ENCODE measurements at places on chromosomes 2 and 18.

GRCh38 chr2:20136149-20136548 lies 84.7 kb upstream of the LAPTM4A start:
- no peak for DNase-seq

DNA sequence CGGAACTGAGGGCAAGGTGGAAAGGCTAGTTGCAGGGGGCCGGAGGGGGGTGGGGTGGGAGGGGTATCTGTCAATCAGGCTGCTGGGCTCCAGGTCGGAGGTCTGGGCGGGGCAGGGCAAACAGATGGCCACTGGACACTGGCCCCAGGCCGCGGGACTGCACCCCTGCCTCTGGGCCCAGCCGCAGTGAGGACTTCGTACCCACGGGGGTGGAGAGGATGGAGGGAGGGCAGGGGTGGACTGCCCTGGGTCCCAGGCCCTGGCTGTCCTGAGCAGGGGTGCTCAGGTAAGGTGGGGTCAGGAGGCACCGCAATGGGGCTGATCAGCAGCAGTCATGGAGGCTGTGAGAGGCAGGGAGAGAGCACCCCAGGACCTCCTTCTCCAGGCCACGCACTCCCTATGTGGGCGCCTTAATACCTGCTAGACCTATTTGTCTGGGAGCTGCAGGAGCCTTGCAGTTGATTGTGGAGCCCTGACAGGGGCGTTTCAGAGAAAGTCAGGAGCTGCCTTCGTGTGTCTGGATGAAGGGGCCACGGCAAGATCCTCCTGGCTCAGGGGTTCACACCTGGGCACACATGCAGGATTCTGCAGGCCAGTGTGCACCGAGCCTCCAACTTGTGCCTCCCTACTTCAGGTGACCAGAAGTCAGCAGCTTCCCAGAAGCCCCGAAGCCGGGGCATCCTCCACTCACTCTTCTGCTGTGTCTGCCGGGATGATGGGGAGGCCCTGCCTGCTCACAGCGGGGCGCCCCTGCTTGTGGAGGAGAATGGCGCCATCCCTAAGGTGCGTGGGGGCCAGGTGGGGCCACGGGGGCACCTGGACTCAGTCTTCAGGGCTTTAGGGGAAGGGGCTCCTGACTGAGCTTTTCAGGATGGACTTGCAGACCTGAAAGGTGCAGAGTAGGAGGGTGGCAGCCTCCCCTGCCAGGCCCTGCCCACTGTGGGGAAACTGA lies 1.5 kb downstream of the CTDSP1 start:
- no peak for DNase-seq

- DNase-seq, result no peak
Observed at GRCh38 chr2:17208511-17208910, 309.7 kb downstream of the RAD51AP2 start.

GRCh38 chr2:72883356-72883962 lies 3.7 kb upstream of the SPR start:
- DNase-seq, result peak; percentile 42

GRCh38 chr2:84865181-84865783 lies 15.6 kb downstream of the TRABD2A start:
- DNase-seq, result peak; percentile 68

- no peak for DNase-seq
Observed at GRCh38 chr18:25464227-25464626, 112.3 kb upstream of the ZNF521 start.

DNA sequence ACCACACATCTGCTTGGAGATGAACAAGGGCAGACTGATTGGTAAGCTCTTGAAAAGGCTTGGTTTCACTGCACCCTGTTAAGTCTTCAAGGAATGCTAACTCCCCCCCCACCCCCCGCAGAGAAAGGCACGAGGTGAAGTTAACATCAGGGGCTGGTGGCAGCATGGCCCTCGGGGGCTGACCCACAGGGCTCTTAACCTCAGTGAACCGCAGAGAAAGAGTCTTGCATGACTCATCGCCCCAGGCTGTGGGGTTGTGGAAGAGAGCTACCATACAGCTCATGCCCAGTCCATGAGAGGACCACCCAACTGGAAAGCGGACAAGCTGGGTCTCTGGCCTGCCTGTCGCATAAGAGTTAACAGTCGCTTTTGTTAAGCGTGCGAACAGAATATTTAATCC lies 10.6 kb upstream of the CEP68 start:
- DNase-seq, result no peak

DNA sequence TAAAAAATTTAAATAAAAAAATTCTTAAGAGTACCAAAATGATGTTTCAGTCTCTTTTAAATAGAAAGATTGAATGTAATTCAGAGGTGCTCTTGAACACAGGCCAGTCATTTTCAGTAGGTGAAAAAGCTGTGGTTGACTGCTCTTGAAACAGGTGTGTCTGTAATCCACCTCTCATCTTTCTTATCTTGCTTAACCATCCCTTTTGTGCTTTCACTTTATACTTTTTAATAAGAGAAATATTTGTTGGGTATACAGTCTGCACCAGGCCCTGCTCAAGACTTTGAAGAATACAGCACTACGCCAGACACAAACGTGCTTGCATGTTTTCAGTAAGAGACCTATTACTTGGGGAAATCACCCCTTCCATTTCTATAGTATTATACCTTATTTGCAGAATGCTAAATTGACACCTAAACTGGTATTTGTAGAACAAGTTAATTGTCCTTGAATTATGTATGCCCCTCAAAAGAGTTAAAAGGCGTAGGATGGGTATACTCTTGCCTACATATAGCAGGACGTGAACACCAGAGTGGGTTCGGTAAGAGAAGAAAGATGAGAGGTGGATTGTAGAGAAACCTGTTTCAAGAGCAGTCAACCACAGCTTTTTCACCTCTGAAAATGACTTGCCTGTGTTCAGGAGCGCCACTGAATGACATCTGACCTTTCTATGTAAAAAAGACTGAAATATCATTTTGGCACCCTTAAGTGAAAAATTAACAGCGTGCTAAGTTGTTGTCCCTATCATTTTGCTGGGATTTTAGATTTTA lies 4.0 kb upstream of the RTN4 start:
- no peak for DNase-seq

DNA sequence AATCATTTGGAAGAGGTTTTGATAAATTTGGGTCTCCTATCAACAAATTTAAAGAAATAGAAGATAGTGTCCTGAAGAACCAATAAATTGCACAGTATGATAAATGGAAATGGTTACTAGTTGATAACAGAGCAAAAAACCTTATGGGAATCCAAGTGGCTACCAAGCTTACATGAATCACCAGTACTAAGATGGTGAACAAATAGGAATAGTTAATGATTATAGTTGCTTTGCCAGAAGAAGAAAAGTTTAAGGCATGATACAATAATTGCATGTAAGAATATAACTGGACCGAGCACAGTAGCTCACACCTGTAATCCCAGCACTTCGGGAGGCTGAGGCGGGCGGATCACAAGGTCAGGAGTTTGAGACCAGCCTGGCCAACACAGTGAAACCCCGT lies 19.6 kb upstream of the INO80D start:
- DNase-seq, result no peak

- DNase-seq, result no peak
Observed at GRCh38 chr18:2036086-2036485, 535.2 kb downstream of the METTL4 start.

- DNase-seq, result peak; percentile 37
Observed at GRCh38 chr2:120436885-120437603, 91.1 kb downstream of the INHBB start.

DNA sequence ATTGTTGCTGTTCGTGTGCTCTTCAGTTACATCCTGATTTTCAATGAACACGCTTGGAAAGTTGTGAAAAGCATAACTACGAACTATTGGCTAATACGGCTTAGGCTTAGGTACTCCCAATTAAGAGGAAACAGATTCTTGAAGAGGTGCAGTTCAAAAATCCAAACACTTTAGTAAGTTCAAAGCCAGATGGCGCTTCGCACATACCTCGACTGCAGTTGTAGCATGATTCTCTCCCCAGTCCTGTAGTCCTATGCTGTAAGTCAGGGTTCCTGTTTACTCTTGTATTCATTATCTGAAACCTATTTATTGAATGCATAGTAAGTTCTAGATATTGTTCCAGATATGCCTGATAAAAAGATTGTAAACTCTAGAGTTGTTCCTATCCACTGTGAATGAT lies 165.2 kb downstream of the TRIB2 start:
- DNase-seq, result no peak

- no peak for DNase-seq
Observed at GRCh38 chr2:216559625-216560156, 61.0 kb downstream of the RPL37A start.

- peak; percentile 47 for DNase-seq
Observed at GRCh38 chr2:30266051-30266621, 34.8 kb downstream of the LBH start.

DNA sequence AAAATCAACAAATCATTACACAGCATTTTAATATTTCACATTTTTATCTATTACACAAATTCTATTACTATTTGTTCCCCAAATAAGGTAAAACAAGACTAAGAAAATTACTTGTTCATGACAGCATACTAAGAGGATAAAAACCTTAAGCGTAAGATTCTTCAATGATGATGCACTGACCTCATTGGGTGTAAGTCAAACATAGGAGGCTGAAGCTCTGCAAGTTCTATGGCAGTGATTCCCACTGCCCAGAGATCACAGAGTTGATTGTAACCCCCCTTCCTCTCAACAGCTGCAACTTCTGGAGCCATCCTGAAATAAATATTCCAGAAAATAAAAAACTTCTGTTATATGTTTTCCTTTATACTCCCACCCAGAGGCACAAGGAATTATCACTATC lies 82.2 kb upstream of the CDKL4 start:
- no peak for DNase-seq

GRCh38 chr2:120634533-120634932 lies 101.1 kb upstream of the GLI2 start:
- no peak for DNase-seq

DNA sequence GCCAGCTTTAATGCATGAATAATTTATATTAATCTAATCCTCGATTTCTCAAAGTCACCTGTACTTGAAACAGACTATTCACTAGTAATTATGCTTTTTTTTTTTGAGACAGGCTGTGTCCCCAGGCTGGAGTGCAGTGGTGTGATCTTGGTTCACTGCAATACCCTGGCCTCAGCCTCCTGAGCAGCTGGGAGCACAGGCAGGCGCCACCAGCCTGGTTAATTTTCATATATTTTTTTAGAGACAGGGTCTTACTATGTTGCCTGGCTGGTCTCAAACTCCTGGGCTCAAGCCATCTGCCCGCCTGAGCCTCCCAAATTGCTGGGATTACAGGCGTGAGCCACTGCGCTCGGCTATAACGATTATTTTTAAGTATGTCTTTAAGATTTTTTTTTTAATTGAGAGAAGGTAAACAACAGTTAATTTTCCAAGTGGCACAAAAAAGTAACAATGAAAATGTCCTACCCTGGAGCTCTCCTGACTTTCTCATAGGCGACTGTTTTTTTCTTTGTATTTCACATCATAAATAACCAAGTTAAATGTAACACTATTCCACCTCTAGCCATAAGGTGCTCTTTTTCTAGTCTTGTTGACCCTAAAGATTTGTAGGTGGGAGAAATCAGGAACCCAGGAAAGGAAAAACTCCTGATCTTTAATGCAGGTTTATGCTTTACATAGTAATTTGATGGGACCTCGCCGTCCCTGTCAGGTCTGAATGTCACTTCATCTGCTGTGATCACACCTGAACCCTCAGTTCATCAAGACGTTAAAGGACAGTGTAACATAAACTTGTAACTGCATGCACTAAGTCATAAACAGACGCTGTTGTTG lies 1.3 kb upstream of the ANKRD12 start:
- no peak for DNase-seq

DNA sequence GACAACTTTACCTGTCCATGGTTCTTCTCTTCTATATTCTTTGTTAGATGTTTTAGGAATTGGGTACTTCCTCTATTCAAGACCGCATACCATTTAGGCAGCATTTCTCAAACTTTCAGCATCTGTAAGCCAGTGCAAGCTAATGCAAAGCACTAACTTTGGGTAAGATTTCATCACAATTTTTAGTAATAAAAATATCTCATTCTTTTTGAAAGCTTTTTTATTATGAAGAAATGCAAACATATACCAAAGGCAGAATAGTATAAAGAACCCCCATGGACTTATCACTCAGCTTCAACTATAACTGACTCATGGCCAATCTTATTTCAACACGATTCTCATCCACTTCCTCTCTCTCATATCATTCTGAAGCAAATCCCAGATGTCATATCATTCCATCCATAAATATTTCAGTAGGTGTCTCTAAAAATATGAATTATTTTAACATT lies 32.9 kb downstream of the INO80C start:
- DNase-seq, result no peak

DNA sequence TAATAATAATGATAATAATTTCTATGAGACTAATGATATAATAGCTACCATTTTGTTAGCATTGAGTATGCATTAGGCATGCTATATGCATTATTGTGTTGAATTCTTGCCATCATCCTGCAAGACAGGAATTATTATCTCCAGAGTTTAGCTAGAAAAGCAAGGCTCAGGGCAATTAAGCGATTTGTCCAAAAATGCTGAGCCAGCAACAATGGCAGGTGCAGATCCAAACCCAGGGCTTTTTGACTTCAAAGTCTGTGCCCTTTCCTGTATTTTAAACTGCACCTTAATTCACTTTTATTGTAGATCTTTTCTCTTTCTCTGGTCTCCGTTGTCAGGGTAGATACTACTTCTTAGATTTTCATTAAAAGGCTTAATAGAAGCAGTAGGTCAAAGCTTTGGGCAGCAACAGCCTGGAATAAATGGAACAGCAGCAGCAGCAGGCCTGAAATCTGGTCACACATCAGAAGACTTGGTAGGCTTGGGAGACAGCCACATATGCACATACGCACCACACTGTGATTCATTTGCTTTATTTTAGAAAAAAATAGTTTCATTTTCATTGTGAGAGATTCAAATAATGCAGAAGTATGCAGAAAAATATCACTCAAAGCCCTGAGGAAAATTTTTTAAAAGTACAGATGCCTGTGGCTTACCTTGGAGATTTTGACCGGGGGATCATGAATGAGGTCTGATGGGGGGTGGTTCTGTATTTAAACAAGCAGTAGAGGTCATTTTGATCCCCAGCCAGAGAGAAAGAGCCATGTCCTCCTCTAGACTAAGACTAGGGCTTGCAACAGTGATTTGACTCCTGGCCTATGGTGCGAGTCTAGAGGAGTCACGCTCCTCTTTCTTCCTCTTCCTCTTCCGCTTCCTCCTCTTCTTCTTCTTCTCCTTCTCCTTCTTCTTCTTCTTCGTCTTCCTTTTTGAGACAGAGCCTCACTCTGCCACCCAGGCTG lies 455.7 kb downstream of the TSN start:
- DNase-seq, result no peak

- DNase-seq, result peak; percentile 14
Observed at GRCh38 chr2:58428096-58429013, 187.2 kb upstream of the FANCL start.

DNA sequence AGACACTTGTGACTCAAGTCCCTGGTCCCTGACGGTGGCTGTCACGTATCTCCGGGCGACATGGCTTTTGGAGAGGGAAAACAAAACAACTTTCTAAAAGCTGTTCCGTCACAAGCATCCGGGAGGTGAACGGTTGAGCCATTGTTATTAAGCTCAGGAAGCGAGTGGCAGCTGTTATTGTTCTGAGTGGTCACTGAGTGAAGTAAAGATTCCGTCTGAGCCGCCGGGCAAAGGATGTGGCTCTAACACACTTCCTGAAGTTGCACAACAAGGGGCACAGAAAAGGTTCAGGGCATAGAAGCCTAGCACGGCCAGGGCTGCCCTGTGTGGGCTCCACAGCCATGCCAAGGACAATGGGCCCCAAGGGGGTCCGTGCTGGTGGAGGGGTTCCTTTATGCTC lies 24.3 kb downstream of the INPP5D start:
- peak; percentile 90 for DNase-seq

GRCh38 chr2:201191132-201191875 lies 8.4 kb downstream of the CASP10 start:
- DNase-seq, result no peak

Data from suppressor macrophage (primary cell).